Stimulated activated memory B cell treated with anti-CD40 and anti-IgM and Interleukin-4, amounts not matched to agents 10 μg/mL and 1 μg/mL and 100 μg/mL, for 72 hours (primary cell): ENCODE measurements at places on chromosomes 4 and X.

GRCh38 chr4:65665771-65666523 is 4.3 kb downstream of the EPHA5 start:
- no peak for ATAC-seq

GRCh38 chr4:113436360-113436759 is 325.2 kb downstream of the CAMK2D start:
- ATAC-seq, result no peak

GRCh38 chr4:152448854-152449253 is 87.0 kb downstream of the FBXW7 start:
- ATAC-seq, result no peak

DNA sequence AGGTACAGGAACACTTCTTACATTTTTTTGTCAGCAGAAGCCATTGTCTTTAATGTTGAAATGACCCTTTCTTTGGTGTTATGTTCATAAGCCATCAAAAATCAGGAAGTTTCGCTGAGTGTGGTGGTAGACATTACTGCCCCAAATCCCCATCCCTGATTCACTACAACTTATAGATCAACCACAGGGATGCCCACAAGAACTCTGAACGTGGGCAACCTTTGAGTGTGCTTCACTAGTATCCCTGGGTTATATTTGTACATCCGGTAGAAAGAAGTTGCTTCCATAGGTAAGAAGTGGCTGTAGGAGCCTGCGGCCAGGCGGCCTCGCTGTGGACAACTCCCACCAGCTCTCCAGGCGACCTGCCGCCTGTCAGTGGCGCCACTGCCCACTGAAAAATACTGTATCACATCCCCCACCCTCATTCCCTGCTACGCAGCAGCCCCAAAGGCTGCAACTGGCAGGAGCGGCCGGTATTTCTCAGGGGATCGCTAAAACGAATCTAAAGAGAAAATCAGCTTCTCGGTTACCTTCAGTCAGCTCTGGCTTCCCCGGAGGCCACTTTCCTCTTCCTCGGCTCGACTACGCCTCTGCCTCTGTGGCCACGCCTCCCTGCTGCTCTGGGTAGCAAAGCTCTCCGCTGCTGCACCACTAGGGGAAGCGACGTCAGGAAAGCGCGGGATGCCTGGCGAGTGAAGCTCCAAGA is 13.9 kb upstream of the ETDC start:
- ATAC-seq, result peak; percentile 89

DNA sequence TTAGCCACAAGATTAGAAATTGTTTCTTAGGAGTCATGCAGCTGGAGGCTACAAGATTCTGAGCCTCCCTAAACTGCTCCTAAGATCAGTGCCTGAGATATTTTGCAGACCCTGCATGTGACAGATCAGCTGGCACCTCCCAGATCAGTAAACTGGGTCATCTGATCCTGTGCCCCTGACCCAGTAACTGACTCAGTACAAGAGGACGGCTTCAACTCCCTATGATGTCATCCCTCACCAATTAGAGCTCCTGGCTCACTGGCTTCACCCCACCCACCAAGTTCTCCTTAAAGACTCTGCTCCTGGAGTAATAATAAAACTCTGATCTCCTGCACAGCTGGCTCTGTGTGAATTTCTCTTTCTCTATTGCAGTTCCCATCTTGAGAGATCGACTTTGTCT is 45.4 kb upstream of the PNPLA4 start:
- no peak for ATAC-seq

DNA sequence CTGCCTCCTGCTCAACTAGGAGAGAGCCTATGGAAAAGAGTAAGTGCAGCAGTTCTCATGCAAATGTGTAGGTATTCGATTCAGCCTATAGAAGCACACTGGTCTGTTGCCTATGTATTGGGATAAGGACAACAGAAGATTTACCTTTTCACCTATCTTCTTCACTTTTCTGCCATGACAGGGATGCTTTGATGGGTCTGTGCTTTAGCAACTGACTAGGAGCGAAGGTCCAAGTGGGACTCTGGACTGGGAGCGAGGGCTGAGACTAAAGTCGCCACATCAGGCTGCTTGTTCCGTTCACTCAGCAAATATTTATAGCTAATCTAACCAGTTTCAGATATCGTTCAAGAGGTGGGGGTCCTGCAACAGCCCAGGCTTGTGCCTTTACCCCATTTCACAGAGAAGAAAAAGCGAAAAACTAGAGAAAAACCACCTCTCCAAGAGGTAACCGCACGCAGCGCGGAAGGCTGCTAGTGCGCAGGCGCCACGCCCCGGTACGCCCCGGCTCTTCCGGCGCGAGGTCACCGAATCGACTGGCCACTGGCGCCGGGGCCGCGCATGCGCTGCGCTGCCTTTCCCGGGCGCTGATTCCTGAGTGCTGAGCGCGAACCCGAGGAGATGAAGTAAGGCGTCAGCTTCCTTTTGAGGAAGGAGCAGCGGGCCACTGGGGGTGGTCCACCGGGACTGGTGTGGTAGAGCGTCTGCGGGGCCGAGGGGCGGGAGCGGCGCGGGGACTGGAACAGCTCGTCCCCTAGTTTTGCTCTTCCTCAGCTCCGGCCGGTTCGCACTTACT is at the start of gene RBMX2:
RBMX2 (plus strand) TSS at position 573 of the 793 bp plus-strand sequence; CDS start at position 619, 46 bp downstream.
- peak; percentile 91 for ATAC-seq

GRCh38 chr4:56976837-56977320 is 527 bp downstream of the NOA1 start:
- peak; percentile 56 for ATAC-seq

GRCh38 chrX:37685381-37686359 is at the start of gene XK:
TSS of gene XK (plus strand) at chrX:37685791. CDS start at chrX:37685962, 171 bp downstream.
- peak; percentile 87 for ATAC-seq

- ATAC-seq, result no peak
Observed at GRCh38 chrX:144715337-144715736, 532.0 kb upstream of the SPANXN1 start.

- ATAC-seq, result no peak
Observed at GRCh38 chr4:148764720-148765119, 322.5 kb upstream of the NR3C2 start.

DNA sequence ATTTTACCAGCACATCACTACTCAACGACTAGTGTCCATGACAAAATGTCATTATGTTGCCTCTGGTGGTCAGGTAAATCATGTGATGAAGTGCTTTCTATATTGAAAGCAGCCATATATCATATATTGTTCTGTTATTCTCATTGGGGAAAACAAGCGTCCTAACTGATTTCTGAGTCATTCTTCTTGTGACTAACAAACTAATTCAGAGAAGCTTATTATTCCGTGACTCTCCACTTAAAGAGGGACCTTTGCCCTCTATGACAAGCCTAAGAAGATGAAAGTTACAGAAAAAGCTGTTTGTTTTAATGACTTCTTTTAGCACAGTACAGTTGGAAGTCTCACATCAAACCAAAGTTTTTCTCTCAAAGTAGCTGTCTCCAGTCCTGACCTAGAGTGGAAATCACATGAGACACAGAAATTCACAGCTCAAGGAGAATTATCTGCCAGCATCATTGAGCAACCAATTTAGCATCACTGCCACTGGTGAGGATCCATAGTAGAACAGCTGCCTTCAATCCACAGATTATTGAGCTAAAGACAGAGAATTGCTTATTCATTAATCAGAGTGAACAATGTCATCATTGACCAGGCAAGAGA is 36.4 kb downstream of the ASB9 start:
- no peak for ATAC-seq

GRCh38 chrX:82141942-82142341 is 940.0 kb downstream of the SH3BGRL start:
- ATAC-seq, result no peak

GRCh38 chr4:140813804-140814203 is 57.6 kb upstream of the TBC1D9 start:
- no peak for ATAC-seq

DNA sequence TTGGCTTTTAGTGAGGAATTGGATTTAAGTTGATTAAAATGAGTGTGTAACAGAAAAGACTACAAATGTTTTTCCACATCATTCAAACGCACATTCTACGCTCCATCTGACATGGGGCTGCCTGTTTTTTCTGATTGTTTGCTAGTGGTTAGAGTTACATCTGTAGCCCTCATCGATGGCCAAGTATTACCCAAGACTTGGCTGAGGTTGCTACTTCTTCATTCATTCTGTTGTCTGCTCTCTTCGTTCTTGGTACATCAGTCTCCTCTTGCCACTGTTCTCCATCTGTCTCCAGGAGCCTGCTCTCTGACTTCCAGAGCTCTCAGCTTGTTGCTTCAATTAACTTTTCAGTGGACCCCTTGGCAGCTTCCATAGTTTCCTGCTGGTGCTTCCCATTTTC is 1844.6 kb upstream of the TENM3 start:
- no peak for ATAC-seq

GRCh38 chr4:56870946-56871345 is 36.8 kb upstream of the REST start:
- ATAC-seq, result no peak

- ATAC-seq, result no peak
Observed at GRCh38 chr4:40704073-40704472, 45.7 kb upstream of the NSUN7 start.

- ATAC-seq, result no peak
Observed at GRCh38 chrX:73524906-73525305, 38.1 kb upstream of the CHIC1 start.

- ATAC-seq, result no peak
Observed at GRCh38 chr4:115259642-115260041, 146.2 kb upstream of the NDST4 start.

DNA sequence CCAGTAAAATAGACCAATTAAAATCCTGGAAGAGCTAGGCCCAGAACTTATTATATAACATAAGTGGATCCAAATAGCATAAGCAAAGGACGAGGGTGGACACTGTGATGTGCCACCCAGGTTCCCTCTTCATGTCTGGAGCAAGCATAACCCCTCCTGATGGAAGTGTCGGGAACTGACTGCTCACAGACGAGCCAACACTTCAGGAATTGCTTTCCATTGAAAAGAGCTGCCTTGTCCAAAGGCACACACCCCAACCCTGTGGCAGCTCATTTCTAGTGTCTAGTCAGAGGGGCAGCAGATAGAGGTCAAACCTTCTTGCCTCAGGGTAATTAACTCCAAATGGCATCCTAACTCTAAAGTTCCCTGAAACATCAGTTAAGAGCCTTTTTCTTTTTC is 15.3 kb downstream of the DDIT4L start:
- ATAC-seq, result no peak

DNA sequence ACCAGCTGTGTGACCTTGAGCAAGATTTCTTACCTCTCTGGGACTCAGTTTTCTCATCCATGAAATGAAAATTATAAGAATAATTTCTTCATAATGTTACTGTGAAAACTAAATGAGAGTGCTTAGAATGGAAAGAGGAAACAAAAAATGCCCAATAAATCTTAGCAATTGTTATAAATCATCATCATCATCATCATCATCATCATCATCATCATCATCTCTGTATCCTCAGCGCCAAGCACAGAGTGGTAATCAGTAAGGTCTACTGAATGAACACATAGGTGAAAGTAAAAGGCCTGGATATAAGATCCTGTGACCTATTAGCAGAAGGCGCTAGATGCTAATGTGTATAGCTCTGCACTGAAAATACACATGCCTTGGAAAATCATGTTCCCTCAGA is 6.8 kb upstream of the STARD8 start:
- no peak for ATAC-seq

GRCh38 chrX:22445880-22446279 is 173.2 kb downstream of the CBLL2 start:
- no peak for ATAC-seq

DNA sequence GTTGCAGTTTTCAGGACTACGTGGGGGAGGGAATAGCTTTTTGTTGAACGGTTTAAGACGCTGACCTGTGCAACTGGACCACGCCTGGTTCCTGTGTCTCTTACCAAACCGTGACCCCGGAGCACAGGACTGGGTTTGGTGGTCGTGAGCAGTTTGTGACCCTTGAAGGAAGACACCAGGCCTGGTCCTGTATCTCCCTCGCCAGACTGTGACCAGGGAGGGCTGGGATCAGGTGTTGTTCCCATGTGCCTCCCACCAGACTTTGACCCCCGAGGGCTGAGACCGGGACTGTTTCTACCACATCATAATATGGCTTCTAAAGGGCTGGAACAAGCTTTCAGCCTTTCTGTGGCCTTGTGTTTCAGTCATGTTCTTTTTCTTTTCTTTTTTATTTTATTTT is 683 bp downstream of the EBP start:
- ATAC-seq, result no peak

- ATAC-seq, result no peak
Observed at GRCh38 chr4:151641983-151642382, 118.8 kb downstream of the GATB start.

DNA sequence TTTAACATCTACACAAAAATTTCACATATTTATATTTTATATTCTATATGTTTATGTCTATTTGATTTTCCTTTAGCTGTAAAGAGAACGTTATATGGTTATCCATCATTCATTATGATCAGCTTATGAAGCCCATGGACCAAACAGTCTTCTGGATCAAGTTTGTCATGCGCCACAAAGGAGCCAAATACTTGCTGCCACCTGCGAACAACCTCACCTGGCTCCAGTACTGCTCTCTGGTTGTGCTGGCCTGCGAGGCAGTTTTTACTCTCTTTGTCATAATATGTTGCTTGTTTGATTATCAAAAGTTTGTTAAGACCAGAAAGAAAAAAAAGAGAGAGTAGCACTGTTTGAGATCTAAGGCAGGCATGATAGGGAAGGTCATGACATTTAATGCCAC is 38.2 kb downstream of the UGT2B7 start:
- ATAC-seq, result no peak

DNA sequence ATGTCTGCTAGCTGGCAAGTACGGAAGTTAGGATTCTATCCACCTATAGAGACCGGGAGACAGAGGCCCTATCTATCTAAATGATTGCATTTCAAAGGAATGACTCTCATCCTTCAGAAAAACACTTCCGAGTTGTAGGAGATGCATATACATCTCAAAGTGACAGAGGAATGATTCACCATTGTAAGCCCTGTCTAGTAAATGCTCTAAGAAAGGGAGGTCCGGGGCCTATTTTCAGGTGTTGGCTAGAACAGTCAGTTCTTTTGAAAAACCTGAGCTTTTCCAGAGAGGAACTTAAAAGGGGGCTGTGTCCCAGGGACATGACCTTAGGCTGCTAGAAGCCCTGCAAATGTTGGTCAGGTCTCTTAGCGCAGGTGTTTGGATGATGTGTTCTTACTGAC is 262.9 kb upstream of the IL1RAPL1 start:
- no peak for ATAC-seq

GRCh38 chr4:184395971-184396391 is 78.4 kb downstream of the IRF2 start:
- ATAC-seq, result peak; percentile 93

DNA sequence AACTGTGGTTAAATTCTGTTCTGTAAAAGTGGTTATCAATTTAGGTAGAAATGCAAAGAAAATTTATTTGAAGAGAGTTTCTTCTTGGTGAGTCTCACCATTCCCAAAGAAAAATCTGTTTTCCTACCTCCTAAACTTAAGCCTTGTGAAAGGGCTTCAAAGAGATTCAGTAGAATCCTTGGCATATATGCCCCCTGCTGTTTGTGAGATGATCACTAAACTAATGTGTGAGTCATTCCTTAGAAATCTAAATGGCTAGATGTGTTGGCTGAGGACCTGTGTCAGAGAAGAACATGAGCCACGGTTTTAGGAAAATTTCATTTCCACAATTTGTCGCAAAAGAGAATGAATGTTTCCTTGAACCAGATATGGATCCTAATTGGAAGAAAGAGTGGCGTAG is 260.9 kb downstream of the SLC7A11 start:
- no peak for ATAC-seq
